Esophagus squamous epithelium (tissue), 5 donors: ENCODE measurements at places on chromosomes 5 and 9.

DNA sequence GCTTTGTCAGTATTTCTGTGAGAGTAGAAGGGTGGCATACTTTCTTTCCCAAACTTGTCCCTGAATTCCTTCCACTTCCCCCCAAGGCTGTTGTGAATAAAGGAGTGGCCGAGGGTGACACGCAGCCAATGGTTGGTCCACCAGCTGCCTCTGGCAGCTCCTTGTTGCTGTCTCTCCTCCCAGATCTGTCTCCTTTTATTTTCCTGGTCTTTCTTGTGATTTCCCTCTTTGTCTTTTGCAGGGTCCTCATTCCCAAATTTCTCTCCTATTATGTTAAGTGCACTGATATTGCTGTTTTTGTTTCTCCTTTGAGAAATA lies 137.5 kb upstream of the HMHB1 start:
- no peak for DNase-seq

DNA sequence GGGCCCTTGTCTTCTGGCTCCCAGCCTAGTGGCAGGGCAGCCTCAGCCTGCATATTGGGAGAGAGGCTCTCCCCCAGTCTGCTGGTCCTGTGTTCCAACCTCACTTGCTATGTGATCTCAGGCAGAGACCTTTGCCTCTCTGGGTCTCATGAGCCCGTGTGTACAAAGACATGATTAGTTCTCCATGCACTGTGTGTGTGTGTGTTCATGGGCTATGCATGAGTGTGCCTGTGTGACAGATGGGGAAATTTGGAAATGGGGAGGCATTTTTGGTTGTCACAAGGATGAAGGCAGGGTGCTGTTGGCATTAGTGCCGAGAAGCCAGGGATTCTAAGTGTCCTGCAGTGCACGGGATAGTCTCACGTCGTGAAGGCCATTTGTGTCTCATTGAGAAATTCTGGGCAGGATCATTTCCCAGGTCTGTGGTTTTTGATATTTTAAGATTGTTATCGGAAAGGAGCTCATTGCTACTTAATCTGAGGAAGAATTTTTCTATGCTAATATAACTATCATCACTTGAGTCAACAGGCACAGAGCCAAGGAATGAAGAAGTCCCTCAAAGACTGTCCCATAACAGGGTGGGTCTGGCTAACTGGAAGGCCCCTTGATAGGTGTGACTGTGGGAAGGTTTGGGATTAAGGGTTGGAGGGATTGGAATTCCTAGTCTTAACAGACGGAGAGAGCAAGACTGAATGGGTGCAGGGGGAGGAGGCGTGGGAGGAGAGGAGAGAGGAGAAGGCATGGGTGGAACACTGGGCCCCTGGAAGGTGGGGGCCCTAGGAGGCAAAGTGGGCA lies 168.5 kb downstream of the RGS3 start:
- DNase-seq, result no peak

- DNase-seq, result no peak
Measured at GRCh38 chr5:55364537-55365055, 56.8 kb downstream of the MTREX start.

- no peak for DNase-seq
Measured at GRCh38 chr5:7628248-7628647, 222.7 kb downstream of the CFAP90 start.

DNA sequence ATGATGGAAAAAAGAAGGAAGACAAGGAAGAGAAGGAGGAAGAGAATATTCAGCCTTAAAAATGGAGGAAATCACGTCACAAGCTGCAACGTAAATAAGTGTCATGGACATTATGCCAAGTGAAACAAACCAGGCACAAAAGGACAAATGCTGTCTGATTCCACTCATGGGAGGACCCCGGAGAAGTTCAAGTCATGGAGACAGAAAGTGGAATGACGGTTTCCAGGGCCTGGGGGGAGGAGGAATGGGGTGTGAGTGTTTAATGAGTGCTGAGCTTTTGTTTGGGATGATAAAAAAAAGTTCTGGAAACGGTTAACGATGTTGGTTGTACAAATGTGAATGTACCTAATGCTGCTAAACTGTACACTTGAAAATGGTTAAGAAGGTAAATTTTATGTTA lies 439.5 kb downstream of the GADD45G start:
- no peak for DNase-seq

DNA sequence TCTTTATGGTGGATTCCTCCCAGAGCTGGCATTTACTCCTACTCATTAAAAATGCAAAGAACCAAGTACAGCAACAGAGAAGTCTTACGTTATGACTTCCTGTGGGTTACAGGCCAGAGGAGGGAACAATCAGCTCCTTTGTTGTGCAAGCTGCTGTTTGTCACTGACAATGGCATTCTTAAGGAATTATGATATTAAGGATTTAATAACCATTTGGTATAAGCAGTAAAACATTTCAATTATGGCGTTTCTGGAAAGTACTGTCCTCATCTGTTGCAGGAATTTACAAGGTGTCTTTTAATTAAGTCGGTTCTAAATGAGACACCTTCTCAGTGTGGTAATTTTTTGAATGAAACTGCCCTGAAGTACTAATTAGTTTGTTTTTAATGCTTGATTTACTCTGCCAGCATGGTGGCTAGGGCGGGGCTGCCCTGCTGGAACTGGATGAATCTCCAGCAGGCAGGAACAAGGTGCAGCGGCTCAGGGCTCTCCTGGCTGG lies 49.1 kb upstream of the VDAC1 start:
- DNase-seq, result no peak

- no peak for DNase-seq
Measured at GRCh38 chr9:131012396-131012917, 3.5 kb downstream of the LAMC3 start.
